Astrocyte of the spinal cord (primary cell): ENCODE measurements at places on chromosomes 5 and 9.

DNA sequence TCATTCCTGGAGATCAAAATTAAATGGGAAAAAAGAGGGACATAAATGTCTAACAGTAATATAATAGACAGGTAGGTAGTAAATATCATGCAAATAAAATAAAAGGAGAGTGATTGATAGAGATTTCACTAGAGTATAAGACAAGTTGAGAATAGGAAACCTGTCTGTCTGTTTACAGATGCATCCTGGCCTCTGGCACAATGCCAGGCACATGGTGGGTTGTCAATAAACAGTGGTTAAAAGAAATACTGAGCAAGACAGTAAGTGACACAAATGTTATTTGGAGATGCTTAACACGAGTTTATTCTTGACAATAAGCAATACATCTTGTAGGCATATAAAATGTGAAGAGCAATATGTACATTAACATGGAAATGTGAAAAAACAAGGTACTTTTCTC is 33.3 kb downstream of the RICTOR start:
- no peak for DNase-seq

DNA sequence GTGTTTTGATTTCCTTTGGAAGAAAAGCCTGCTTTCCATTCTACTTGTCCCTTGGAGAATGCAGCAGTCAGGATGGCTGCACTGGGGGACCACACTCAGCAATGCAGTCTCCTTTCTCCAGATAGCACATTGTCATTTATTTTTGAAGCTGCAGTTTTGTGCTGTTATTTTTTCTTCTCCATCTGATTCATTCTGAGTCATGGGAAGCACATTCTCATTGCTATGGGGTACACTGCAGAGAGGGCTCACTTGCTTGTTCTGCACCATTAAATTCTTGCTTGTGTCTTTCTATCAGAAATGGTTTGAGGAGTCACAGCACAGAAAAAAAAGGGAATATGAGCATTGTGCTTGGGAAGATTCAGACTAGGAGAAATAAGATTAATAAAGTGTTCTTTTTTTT is 39.7 kb upstream of the POC5 start:
- peak; percentile 13 for DNase-seq

DNA sequence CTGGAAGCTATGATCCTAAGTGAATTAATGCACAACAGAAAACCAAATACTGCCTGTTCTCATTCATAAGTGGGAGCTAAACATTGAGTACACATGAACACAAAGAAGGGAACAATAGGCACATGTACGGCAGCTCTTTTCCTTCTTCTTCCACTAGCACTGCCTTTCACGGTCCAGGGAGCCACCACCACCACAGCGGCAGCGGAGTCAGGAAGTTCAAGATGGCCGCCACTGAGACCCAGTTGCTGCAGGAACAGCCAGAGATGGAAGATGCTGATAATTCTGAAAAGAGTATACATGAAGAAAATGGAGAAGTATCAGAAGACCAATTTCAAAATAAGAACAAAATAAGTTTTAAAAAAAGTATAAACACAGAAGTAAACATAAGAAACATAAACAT is 39.5 kb upstream of the TNFSF15 start:
- DNase-seq = no peak

- DNase-seq = no peak
These were observed 29.2 kb downstream of the MAT2B start for GRCh38 chr5:163534492-163535094.

GRCh38 chr5:18159331-18159730 is 525.1 kb downstream of the TAF11L14 start:
- DNase-seq = no peak

DNA sequence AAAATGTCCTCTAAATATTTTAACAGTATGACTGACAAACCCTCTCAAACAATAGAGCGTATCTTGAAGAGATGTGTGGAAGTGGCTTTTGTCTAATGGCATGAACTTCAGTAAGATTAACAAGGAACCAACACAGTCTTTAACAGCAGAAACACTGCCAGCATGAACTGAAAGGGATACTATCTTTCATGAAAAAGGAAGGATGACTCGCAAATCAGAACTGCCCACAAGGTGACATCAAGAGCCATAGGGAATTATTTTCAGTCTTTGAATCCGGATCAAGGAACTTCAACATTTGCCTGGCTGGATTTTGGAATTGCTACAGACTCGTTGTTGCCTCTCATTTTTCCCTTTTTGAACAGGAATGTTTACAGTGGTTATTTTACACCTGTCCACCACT is 5.1 kb upstream of the HEXB start:
- DNase-seq = no peak

- no peak for DNase-seq
These were observed 107.6 kb downstream of the PPP2R2B start for GRCh38 chr5:146770980-146771379.

DNA sequence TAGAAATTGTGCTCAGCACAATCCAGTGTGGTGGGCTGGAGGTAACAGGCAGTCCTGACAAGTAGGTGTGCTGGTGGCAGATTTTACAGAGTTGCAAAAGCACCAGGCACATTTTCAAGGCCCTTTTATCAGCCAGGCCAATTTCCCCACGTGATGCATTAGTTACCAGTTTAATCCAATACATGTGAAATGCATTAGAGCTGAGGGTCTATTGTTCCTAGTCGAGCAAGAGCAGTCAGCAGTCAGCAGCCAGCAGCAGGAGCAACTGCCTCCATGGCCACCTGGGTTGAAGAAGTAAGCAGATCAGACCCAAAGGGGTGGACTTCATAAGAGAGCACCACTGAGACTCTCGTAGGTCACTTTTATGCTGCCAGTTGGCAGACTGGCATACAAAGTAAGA is 76.7 kb downstream of the EPB41L4A start:
- DNase-seq = no peak

DNA sequence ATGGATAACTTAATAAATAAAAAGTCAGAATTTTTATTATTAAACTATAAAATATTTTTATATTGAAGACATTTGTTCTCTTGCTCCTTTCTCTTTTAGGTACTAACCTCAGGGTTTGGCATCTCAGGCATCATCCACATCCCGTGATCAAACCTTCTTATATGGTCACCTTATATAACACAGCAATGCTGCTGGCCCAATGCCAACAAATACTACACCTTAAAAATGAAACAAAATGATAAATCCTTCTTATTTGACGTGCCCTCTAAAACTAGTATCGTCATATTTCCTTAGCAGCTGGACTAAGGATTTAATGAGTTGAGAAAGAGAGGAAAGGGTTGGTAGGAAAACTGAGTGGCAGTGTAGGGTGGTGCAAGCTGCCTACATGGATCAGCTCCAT is 56.6 kb downstream of the NDUFAF2 start:
- no peak for DNase-seq

- no peak for DNase-seq
These were observed 6.4 kb downstream of the SPINK6 start for GRCh38 chr5:148209151-148209770.

GRCh38 chr5:2006971-2007291 is 124.2 kb upstream of the IRX4 start:
- DNase-seq = no peak
